ENCODE measurements at places on chromosomes 12 and 14.

DNA sequence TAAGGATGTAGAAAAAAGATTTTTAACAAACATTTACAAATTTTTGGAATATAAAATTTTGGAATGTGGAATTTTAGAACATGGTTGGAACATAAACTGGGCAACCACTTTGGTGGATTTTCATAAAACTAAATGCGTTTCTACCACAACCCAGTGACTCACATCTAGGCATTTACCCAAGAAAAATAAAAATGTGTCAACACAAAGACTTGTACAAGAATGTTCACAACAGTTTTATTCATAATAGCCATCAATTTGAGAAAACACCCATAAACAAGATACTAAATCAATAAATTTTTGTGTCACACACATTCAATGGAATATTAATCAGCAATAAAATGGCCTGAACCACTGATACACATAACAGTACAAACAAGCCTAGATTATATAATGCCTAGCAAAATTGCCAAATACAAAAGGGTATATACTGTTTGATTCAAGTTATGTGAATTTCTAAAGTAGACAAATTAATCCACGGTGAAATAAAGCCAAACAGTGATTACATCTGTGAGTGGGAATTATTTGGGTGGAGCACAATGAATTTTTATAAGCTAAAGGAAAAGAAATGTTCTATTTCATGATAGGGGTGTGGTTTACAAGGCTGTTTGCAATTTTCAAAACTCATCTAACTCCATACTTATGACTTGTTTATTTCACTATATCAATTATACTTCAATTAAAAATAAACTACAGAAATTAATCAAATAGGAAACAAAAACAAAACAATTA lies 415.2 kb upstream of the OR4E1 start:
- DNase-seq, result no peak

DNA sequence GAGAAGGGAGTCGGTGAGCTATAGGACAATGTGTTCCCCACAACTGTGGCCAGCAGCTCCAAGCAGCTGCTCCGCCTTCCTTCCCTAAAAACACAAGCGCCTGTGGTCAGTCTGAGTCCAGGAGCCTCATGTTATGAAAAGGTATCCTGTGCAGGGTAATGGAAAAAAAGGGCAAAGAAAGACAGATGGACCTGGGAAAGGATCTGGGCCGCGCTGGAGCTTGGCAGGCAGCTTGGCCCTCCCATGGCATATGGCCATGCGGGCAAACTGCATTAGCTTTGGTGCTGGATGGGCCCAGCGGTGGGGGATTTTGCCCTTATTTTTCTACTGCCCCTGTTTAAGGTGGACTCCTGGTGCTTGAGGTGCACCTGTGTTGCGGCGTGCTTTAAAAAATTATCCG lies 23.7 kb upstream of the CHST11 start:
- DNase-seq, result no peak

DNA sequence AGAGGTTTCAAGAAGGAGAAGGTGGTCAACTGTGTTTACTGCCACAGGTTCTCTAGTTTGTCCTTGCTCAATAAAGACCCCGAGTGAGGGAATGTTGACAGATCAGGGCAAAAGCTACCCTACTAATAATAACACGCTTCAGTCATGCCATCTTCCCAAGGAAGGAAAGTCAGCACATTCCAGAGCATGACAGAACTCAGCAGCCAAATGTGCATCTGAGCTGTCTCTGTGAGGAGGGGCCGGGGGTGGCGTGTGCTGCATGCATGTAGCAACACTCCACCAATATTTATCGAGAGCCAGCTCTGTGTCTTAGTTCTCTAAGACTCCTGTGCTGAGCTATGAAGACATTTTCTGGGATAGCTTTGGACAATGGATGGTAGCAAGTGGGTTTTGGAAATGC lies 260.4 kb downstream of the DPF3 start:
- DNase-seq, result no peak

GRCh38 chr12:30002677-30003076 lies 218.9 kb upstream of the TMTC1 start:
- no peak for DNase-seq

- no peak for DNase-seq
These were observed 124.4 kb downstream of the KIF26A start for GRCh38 chr14:104262515-104263514.

DNA sequence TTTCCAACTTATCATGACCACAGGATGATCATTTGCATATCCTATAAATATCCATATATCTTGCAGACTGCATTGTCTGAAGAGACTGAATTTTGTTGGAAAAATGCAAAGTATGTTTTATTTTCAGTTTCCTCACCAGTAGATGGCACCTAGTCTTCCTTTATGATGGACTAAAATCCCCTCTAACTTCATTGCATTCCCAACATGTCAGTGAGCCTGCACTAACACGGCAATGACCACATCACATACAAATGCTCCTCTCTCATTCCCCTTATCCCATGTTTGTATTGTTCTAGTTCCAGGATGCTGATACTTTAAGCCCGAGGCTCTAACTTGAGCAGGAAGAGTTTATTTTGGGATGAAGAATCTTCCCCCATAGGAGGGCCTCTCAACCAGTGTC lies 24.7 kb upstream of the MYBPC1 start:
- DNase-seq, result peak; percentile 54

DNA sequence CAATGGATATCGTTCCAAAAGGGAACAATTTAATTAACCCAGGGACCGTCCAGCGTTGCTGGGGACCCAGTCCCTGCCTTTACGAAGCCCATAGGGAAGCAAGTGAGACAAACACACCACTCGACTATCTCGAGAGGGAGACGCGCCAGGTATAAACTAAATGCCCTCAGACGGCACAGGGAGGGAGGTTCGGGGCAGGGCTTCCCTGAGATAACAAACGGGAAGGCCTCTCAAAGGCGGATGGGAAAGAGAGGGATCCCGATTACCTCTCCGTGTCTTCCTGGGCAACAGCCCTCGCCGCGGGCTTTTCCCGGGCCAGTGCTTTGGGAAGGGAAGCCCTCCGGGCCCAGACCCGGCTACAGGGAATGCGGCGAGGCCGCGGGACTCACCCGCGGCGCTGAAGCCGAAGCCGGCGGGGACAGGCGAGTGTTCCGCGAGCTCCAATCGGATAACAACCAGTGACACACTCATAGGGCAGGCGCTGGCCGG lies 390 bp downstream of the BRAP start:
- no peak for DNase-seq

- DNase-seq, result no peak
These were observed 24.4 kb downstream of the ANKS1B start for GRCh38 chr12:99960311-99960710.

DNA sequence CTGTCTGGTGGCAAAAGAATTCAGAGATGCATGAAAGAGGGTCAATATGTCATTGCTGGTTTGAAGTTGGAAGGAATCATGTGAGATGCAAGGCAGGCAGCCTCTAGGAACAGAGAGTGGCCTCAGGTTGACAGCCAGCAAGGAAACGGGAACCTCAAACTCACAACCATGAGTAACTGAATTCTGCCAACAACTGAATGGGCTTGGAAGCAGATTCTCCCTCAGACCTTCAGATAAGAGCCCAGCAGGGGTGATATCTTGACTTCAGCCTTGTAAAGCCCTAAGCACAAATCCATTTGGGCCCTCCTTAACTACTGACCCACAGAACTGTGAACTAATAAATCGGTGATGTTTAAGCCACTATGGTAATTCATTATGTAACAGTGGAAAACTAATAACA lies 35.8 kb downstream of the USP15 start:
- no peak for DNase-seq

DNA sequence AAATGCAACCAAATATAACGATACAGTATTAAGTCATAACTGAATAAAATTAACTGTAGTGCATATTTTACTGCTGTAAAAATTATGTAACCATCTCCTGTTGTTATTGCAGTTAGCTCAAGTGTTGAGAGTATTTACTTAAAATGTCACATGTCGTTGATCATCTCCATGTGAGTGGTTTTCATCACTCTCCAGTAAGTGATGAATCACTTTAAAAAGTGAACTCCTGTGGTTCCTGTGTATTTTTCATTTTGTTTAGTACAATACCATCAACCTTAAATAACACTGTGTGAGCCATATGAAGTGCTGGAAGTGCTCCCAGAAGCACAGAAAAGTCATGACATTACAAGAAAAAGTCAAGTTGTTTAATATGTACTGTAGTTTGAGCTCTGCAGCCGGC lies 104.7 kb upstream of the SLCO1B1 start:
- DNase-seq, result no peak

DNA sequence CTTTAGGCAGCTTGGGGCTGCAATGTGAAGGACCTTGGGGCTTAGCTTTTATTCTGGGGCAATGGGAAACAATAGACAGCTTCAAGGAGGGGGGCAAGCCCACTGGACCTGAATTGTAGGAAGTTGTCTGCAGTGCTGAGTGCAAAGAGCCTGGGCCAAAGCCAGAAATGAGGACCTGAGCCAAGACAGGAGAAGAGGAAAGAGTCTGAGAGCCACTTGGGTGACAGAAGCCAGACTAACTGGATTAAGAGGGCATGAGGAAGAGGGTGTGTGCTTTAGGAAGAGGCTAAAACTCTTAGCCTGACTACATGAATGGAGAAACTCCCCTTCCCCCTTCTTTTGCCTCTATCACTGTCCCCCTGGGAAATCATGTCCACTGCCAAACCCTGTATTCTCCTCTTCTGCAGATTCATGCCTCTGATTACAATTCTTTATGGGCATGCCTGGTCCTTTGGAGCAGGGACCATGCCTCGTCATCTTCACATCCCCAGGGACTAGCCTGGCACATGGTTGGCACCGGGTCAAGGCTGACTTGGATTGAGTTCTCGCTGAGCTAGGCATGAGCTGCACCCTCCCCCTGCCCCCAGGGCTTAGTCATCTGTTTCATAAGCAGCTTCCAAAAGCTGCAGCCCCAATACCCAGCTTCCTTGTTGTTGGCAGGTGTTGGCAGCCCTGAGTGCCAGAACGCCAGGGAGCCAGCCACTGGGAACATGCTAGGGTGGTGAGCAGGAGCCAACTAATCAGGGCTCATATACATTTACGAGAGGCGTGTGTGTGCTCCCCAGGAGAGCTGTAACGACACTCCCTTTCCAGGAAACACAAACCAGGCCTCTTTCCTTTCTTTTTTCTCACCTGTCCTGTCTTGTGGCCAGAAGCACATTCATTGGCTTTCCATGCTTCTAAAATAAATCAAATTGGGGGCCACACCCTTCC lies 27.7 kb upstream of the JDP2 start:
- peak; percentile 4 for DNase-seq

DNA sequence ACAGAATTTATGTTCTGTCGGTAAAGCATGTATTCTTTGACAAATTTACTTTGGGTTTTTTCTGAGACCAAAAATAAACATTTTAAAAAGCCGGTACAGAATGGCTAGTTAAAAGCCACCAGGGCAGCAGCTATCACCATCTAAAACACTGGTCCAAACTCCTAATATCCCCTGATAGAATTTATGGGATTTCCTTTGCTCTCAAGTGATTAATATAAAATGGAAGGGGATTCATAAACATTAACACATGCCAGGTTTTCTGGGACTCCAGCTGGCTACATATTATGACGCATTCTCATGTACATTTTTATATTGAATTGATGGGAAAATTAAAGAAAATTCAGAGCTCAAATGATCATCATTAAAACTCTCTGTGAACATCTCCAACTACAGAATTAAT lies 640.8 kb downstream of the C12orf50 start:
- no peak for DNase-seq

- no peak for DNase-seq
These were observed 360.5 kb downstream of the FUT8 start for GRCh38 chr14:65772921-65773574.

- DNase-seq, result no peak
These were observed 8.0 kb downstream of the CCDC198 start for GRCh38 chr14:57485635-57486034.

DNA sequence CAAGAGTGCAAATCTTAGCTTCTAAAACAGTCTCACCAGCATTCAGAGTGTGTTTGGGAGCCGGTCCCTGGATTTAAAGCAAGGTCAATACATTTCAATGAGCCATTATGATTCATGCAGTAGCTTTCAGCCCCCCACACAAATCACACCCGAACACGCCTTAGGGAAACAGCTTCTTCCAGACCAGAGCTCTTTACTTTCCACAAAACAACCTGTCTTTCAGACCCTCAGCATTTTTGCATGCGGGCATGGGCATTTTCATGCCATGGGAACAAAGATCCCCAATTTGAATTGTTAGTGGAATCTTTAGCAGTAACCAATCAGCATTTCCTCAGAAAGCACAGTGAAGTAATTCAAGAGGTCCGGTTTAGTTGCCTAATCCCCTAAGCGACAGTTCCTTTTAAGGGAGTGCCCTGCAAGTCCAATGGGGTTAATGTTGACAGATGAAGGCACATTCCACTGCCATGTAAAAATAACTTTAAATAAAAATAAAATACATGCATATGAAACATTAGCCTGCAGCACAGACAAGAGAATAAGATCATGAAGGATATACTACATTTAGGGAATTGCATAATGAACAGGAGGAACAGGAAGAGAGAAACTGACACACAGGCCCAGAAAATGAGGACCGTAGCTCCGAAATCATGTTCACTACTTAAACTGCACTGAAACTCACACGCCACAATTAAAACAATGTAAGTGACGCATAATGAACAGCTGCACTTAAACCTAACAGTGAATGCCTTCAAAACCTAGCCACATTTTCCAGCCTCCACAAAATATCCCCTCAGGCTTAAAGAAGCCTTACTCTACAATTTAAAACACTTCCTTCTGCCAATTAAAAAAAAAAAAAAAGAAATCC lies 4.0 kb downstream of the VPS37B start:
- peak; percentile 79 for DNase-seq

DNA sequence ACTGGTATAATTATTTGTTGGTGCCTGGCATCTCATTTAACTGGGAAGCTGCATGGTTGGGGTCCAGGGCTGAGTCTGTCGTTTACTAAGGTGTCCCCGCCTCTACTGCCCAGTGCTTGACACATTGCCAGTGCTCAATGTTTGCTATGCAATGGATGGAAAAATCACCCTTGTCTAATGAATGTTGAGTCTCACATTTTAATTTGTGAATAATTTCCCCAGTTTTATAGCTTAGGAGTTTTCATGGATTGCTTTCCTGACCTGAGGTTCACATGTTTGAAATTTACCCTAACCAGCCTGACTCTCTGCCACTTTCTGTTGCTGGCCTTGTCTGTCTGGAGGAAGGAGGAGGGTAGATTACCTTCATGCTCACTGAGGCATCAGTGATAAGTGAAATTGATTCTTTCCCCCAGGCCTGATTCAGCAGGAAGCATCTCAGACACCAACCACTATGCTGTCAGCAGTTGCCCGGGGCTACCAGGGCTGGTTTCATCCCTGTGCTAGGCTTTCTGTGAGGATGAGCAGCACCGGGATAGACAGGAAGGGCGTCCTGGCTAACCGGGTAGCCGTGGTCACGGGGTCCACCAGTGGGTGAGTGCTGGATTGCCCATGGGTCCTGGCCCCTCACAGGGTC lies 2.4 kb downstream of the DHRS2 start:
- DNase-seq, result no peak

DNA sequence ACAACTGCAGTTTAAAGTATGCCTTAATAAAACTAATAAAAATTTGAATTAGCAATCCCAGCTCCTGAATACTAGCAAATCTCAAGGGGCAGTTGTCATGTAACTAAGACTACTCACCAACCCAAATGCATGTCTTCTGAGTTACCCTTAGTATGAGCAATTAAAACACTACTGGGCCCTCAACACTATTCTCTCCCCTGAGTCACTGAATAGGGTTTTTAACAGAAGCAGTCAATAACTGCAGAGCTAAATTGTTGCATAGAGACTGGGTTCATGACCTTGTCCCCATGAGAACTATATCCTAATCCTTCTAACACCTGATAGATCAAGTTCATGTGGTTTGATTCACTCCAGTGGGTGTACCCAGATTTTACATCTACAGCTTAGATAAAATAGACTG lies 38.8 kb downstream of the MDM1 start:
- DNase-seq, result no peak
